ENCODE measurements at places on chromosomes 7 and 10. TPM values are rescaled to one million over a fixed set of nuclear protein-coding genes. Genes with fewer than 3 reads are reported as not detected.

DNA sequence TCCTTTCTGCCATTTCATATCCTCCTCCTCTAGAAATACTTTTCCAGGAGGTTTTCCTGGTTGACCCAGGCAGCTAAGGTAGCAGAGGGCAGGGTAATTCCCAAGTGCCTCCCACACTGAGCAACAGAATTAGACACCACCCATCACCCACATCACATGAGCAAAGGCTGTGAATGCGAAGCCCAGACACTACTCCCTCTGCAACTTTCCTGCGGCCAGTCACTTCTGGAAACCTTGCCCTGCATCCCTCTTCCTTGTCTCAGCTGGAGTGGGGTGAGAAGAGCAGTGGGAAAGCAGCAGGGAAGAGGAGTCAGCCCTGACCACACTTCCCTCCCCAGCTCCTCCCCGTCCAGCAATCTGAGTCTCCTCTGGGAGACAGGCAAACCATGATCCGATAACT is 15.2 kb downstream of the TMEM176B start:
- no peak for DNase-seq

GRCh38 chr7:148340438-148341280 is 249.9 kb upstream of the C7orf33 start:
- no peak for DNase-seq

GRCh38 chr10:71921324-71922027 is 42.7 kb upstream of the CHST3 start:
- DNase-seq, result peak; percentile 88

- no peak for DNase-seq
These were observed 102.4 kb upstream of the LYZL2 start for GRCh38 chr10:30731963-30732362.

DNA sequence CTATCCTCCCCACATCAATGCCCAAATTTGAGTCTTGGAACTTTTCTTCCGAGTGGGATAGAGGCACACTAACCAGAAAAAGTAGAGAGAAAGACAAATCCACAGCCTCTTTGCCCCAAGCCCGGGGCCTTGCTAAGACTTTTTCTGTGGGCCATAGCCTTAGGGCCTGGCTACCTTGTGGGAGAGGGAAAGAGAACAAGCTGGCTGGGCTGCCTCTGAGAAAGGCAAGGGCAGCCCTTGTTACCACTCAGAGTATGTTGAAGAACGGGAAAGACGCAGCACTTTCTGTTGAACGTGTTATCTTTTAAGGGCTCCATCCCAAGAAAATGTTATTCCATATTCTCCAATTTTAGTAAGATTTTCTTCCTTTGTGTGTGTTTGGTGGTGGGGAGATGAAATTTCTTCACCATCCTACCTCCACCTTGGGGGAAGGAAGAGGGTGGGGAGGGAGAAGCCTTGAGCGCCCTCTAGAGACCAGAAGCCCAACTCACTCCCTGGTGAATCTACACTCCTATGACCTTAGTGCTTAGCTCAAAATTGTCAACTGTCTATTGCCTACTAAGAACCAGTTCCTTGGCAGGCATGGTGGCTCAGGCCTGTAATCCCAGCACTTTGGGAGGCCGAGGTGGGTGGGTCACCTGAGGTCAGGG is 3.9 kb upstream of the NRF1 start:
- no peak for DNase-seq

GRCh38 chr10:17235136-17235535 is 7.1 kb downstream of the VIM start:
- no peak for DNase-seq

- peak; percentile 83 for DNase-seq
These were observed at the start of gene FAM171A1 for GRCh38 chr10:15370856-15371701. FAM171A1 (minus strand) TSS chr10:15371289; CDS start chr10:15371052, 237 bp downstream.

- no peak for DNase-seq
These were observed 115.6 kb downstream of the CDK6 start for GRCh38 chr7:92720604-92721350.

DNA sequence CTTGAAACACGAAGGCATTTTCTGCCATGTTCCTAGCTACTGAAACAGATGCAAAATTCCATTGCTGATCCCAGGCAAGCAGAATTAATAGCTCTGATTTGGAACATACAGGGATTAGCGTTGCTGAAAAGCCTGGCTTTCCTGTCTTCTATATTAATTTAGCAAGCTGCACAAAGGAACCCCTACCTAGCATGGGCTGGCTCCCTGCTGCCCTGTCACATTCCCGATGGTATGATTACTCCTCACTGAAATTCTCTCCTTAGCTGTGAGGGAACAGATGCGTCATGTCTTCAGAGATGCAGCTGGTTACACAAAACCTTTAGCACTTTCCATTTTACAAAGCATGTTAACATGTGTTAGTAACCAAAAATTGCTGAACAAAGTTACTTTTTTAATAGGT is 878.9 kb downstream of the TYW1 start:
- DNase-seq, result no peak

GRCh38 chr7:155872678-155873369 is 60.6 kb upstream of the SHH start:
- DNase-seq, result no peak

GRCh38 chr7:54839575-54840213 is 80.7 kb upstream of the SEC61G start:
- DNase-seq, result peak; percentile 39

DNA sequence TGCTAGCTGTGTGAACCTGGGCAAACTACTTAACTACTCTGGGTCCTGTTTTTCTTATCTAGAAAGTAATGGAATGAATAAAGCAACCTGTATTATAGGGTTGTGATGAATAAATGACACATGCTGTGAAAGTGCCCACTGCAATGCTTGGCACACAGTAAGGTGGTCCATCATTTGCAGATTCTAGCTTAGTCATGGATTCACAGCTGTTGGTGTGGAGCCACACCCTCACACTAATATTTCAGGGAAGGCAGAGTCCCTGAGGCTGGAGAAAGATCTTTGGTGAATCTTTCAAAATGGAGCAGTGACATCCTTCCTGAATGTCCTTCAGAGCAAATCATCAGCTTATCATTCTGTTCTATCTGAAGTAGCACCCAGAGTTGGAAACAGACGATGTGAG is 60.6 kb downstream of the A1CF start:
- no peak for DNase-seq

- no peak for DNase-seq
These were observed 246.0 kb upstream of the KMT2E start for GRCh38 chr7:104767826-104768536.

DNA sequence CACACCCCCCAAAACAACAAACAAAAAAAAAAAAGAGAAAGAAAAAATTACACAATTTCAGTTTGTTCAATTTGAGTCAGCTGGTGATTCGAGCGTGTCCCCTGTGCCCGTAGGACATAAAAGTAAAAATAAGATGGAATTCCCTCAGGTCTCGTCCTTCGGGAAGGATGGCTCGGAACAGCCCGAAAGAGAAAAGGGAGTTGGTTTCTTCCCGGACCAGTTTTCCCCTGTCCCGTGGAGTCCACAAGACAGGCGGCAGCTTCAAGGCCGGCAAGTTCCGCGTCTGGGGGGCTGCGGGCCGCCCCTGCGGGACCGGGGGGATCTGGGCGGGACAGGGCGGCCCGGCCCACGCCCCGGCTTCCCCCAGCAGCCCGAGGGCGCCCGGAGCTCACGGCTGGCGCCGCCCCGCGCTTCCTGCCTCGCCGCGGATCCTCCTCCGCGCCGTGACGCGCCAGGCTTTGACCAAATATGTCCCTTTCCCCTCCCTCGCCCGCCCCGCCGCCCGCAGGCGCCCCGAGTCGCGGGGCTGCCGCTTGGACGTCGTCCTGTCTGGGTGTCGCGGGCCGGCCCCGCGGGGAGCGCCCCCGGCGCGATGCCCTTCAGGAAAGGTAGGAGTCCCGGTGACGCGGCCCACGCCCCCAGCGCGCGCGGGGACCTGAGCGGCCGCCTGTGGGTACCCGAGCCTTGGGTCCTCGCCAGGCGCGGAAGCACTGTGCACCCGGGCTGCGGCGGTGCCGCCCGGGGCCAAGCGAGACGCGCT is 55.8 kb downstream of the RBM17 start:
- peak; percentile 89 for DNase-seq

GRCh38 chr10:4670737-4671136 is 155.3 kb upstream of the AKR1E2 start:
- DNase-seq, result no peak

GRCh38 chr10:109741712-109742111 is 181.6 kb downstream of the XPNPEP1 start:
- no peak for DNase-seq

- no peak for DNase-seq
These were observed 123.1 kb downstream of the CCNY start for GRCh38 chr10:35459449-35459847.

DNA sequence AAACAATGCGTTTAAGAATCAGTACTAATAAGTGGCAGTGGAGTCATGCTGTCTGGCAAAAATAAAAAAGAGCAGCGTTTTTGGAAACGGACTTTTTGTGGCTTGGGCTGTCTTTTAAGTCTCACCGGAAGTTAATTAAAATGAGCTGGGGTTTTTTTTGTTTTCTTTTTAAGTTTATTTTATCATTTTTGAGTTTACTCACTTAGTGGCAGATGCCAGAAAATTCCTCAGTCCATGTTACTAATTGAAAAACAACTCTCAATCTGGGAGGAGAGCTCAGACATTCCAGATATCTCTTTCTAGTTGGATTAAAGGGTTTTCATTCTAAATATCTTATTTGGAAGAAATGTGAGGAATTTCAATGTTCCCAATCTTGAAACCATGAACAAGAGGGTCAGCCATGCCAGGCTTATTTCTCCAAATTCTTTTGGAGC is 133.8 kb upstream of the AGR3 start:
- DNase-seq, result no peak

DNA sequence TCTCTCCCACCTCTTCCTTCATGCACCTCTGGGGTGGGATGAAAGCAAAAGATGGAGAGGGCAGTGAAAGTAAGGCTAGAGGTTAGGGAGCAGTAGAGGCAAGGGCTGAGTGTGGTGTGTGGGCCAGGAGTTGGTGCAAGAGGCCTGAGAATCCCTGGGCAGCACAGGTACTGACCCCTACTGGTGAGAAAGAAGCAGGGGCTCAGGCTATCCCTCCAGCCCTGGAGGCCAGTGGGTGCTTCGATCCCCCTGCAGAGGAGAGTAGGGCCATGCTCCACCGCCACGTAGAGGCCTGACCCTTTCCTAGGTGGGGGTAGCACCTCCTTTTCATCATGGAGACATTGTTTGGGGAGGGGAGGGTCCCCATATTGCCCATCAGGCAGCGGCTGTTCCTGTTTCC is 9.8 kb downstream of the CDHR1 start:
- DNase-seq, result no peak

GRCh38 chr7:114921631-114922025 is 266 bp upstream of the MDFIC start:
- no peak for DNase-seq

GRCh38 chr10:78455811-78456210 is 422.1 kb downstream of the RPS24 start:
- DNase-seq, result no peak

DNA sequence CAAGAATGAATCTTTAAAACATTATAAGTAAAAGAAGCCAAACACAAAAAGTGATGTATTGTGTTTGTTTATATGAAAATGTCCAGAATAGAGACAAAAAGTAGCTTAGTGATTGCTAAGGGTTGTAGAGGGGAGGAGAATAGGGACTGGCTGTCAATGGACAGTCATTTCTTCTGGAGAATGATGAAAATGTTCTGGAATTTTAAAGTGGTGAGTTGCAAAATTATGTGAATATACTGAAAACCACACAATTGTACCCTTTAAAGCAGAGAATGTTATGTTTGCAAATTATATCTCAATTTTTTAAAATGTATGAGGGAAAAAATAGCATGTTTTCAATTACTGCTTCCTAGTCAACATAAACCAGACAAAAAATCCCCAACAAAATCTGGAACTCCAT is 174.2 kb downstream of the KMT2E start:
- no peak for DNase-seq

GRCh38 chr10:101552442-101552841 is 35.6 kb downstream of the POLL start:
- DNase-seq, result no peak

DNA sequence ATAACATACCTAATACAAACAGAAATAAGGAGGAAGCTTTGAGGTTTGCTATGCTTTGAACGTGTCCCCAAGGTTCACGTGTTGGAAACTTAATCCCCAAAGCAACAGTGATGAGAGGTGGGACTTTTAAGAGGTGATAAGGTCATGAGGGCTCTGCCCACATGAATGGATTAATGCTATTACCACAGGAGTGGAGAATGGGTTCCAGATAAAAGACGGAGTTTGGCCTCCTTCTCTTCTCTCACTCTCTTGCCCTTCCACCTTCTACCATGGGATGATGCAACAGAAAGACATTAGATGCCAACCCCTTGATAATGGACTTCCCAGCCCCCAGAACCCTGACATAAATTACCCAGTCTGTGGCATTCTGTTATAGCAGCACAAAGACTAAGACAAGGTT is 9.6 kb downstream of the ITGB1 start:
- DNase-seq, result no peak

GRCh38 chr7:81355911-81356310 is 413.9 kb downstream of the HGF start:
- no peak for DNase-seq

DNA sequence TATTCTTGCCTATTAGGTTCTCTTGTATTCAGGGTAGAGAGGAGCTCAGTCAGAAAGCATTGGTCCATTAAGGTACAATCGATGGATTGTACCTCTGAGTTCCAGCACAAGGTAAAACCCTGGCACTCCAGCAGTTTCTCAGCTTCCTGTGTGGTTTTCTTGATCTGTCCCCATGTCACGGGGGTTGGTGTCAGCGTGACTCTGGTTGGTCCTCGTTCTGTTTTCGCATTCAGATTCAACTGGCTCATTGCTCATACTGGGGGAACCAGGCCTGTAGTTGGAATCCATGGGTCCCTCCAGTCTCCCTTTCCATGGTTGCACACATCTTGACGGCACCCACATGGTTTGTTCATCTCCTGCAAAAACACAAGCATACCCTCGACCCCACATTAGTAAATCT is 32.7 kb upstream of the RASGEF1A start:
- DNase-seq, result no peak

DNA sequence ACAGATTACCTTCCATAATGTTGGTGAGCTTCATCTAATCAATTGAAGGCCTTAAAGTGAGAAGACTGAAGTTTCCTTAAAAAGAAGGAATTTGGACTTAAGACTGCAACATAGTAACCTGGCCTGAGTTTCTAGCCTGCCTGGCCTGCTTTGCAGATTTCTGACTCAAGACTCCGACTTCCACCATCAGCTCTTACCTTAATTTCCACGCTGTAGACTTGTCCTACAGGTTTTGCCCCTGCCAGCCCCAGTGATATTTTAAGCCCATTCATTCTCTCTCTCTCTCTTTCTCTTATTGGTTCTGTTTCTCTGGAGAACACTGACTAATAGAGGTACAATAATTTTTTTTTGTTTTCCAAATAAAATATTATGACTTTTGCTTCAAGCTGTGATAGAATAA is 862.3 kb upstream of the GHITM start:
- DNase-seq, result no peak

The MYPN gene
- 0.01 TPM for polyA plus RNA-seq

The ZPBP gene
- not detected for polyA plus RNA-seq

The PPP1R3C gene
- 2.2 TPM for polyA plus RNA-seq

The NME8 gene
- 1.8 TPM for polyA plus RNA-seq

The CYP3A4 gene
- not detected for polyA plus RNA-seq

The AMZ1 gene
- polyA plus RNA-seq, result 0.39 TPM

The ASB10 gene
- not detected for polyA plus RNA-seq

The UBE3C gene
- 34.8 TPM for polyA plus RNA-seq

The BAG3 gene
- polyA plus RNA-seq, result 27.5 TPM

Data from lung (tissue), 17 donors.